ENCODE measurements at places on chromosomes 6 and 20.

DNA sequence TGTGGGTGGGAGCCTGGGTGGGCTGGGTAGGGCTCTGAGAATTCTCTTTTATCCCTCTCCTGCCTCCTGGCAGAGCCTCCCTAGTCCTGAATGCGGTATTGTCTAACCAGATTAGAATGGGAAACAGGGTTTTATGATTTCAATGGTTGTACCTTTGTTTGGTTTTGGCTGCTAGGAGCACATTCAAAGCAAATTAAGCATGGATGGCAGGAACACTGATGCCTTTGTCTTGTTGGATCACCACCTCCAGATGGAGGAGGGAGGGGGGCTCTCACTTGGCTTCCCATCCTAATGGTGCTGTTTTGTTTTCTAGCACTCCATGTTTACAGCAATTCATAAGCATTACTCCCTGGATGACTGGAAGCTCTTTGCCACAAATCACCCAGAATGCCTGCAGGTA is 11.6 kb downstream of the GMPR start:
- DNase-seq: no peak

GRCh38 chr6:1381481-1382330 is 7.7 kb upstream of the FOXF2 start:
- peak; percentile 56 for DNase-seq

GRCh38 chr6:11380969-11381744 is 148.7 kb upstream of the NEDD9 start:
- no peak for DNase-seq

GRCh38 chr20:4161401-4162251 is 146.3 kb upstream of the RNF24 start:
- DNase-seq: no peak

DNA sequence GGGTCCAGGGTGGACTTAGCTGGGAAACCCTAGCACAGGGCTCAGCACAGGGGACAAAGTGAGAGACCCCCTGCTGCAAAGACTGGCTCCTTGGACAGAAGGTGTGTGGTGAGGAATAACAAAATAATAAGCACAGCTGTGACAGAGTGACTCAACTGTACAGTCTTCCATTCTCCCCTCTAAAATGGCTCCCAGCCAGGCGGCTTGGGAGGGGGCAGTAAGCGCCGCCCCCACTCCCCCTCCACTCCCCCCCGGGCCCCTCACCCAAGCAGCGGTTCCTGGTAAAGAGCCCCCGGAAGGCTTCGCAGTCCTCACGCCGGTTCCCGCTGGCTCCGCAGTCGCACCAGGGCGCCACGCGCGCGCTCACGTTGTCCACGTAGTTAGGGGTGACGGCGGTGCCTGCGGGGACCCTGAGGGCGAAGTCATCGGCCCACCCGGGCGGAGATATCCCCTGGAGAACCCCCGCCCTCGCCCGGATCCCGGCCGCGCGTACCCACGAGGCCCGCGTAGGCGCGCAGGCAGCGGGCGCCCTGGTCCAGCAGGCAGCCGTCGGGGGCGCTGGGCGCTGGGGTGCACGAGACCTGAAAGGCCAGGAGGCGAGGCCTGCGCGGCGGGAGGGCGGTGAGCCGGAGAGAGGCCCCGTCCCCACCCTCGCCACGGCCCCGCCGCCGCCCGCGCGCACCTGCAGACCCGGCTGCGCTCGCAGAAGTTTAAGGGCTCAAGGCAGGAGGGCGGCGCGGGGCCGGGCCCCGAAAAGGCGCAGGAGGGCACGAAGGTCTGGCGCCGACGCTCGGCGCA is 2.7 kb downstream of the GFRA4 start:
- DNase-seq: no peak

GRCh38 chr6:168148231-168148849 is 69.3 kb upstream of the FRMD1 start:
- DNase-seq: no peak

- no peak for DNase-seq
Observed at GRCh38 chr6:108564178-108564577, 3.5 kb downstream of the FOXO3 start.

DNA sequence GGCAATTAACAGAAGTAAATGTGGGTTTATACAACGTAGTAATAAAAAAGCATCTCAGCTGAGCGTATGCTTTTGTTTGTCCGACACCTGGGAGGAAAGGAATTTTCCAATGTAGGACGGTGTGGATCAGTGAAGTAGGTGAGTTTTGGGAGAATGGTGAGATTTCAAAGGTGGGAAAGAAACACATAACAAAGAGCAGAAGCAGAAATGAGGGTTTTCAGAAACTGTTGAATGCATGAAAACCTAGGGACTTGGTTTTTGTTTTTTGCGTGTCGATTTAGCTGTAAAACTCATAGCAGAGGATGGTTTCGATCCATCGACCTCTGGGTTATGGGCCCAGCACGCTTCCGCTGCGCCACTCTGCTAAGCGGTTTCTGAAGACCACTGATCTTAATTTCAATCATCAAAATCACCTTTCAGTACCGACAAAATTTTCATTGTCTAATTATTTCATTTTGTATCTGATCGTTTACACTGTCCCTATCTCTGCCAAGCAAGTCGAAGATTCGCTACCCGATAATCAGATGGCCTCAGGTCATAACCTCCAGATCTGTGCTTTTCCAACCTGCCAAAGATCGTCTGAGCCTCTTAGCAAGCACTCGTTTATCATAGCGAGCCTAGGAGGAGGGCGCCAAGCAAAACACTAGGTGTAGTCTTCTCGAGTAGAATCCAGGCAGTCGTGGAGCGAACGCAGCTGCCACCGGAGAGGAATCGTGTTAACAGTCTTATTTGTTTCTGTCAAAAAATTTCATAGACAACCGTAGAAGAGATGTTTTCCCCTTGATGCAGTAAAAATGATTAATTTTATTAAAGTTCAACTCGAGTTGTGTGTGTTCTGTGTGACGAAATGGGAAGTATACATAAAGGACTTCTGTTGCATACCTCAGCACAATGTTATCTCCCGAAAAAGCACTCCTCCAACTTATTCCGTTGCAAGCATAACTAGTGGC is 20.9 kb upstream of the POM121L2 start:
- DNase-seq: peak; percentile 77

DNA sequence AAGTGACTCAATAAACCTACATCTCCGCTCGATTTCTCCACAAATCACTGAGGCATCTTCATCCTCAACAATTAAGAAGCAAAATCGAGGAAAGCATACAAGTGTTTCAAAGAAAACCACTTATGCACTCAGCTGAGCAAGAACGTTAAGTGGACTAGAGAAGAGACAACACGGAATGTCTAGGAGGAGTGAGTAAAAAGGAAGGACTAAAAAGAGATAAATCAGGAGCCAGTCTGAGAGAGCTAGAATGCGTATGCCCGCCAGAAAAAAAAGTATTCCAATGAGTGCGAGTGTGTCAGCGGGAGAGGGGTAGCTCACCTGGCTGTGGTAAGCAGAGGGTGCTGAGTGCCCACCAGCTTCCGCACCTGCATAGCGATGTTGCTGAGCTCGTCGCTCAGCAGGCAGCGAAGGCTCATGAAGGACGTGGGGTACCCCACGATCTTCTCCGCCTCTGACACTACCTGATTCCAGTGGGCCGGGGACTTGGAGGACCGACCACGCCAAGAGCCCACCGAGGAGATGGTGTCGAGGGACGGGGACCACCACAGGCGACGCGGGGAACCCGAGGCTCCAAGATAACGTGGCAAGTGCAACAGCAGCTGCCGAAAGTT is 587 bp downstream of the PDSS2 start:
- peak; percentile 70 for DNase-seq

DNA sequence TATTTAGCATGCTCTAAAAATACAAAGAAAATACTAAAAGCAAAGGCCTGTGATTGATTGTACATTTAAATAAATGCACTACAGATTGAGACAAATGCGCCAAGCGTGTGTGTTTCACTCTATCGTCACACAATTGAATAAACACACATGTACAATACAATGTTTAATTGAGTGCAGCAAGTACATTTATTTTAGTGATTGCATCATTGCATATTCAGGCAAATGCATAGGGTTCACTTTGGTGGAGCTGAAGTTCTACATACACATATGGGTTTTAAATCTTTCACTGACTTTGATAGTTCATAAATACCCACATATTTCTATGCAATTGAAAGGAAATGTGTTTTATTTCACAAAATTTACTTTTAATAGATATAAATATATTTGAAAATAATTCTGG is 750.6 kb upstream of the MMS22L start:
- DNase-seq: no peak

GRCh38 chr6:159996087-159996622 is 27.3 kb downstream of the IGF2R start:
- DNase-seq: no peak

GRCh38 chr20:24134284-24134683 is 145.7 kb upstream of the GGTLC1 start:
- DNase-seq: no peak

DNA sequence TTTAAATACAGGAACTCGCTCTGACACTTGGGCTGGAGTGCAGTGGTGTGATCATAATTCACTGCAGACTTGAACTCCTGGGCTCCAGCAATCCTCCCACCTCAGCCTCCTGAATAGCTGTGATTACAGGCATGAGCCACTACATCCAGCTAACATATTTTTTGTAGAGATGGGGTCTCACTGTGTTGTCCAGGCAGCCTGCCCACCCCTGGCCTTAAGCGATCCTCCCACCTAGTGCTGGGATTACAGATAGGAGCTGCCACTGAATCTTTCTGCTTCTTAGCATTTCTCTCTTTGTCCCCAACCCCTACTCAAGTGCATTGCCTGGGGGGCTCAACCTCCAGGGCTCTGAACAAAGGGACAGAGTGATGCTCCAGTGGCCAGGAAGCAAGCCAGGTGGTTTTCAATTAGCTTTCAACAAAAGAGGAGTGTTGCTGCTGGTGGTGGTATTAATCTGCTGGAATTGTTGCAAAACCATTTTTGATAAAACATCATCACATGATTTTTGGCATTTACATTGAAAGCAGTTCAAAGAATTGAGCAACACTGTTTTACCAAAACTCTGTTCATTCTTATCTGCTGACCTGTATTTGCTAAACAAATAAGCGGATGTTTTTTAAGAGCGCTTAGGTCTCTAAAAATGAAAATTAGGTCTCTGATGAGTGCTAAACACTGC is 40.4 kb upstream of the BPIFA2 start:
- DNase-seq: no peak

- DNase-seq: no peak
Observed at GRCh38 chr6:111764238-111765175, 108.7 kb downstream of the FYN start.

DNA sequence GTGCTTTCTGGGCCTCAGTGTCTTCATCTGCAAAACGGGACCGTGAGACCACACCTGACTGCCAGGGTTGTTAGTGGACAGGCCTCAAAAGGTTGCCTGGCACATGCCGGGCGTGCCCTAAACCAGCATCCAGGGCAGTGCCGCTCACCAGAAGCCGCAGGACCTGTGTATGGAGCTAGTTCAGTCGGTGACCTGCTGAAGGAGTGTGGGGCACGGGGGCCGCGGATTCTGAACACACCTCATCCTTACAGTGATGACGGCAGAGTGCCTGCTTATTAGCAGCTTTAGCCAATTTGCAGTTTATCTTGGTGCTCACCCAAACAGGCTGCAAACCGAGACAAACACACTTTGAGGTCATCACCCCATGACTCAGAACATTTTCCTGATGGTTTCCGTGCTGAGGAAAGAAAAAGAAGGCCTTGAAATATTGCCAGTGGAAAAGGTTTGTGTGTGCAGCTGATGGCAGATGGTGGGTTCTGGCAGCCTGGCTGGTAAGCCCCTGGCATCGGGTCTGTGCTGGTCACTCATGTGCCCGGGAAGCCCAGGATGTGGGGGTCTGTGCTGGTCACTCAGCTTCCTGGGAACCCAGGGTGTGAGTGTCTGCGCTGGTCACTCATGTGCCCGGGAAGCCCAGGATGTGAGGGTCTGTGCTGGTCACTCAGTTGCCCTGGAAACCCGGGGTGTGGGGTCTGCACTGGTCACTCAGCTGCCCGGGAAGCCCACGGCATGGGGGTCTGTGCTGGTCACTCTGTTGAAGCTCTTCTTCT is 153.8 kb downstream of the ERMARD start:
- DNase-seq: no peak

GRCh38 chr6:127404133-127404532 is 55.1 kb downstream of the KIAA0408 start:
- DNase-seq: no peak

- no peak for DNase-seq
Observed at GRCh38 chr6:127255286-127255685, 11.4 kb upstream of the RNF146 start.

DNA sequence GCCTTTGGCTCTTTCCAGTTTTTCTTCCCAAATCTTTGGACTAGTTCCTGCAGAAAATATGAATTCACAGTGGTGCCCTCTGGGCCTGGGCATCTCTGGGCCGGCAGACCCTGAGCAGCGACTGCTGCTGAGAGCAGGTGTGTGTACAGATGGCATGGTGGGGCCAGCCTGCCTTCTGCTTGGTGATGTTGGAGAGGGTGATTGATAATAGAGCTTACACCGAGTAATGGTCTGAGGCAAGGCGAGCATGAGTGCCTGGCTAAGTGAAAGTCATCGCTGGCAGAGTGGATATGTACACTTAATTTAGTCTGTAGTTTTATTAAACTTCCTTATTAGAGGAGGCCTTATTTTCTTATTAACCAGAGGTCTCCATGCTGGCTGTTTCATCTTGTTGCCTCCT is 156.9 kb downstream of the CDKAL1 start:
- no peak for DNase-seq

DNA sequence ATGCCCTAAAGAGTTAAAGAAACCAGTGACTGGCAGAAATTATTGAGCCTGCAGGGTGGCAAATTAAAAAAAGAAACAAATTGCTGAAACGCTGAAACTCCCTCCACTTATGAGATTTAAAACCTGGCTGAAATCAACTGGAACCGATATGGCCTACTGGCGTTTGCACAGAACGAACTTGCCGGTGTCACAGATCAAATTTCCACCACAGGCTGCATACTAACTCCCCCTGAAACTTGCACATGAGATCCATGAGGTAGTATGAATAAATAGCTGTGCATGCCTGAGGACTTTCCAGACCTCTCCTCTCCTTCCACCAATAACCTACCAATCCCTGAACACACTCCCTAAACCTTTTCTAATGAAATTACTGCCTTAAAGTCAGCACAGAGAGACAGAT is 150.4 kb downstream of the RNGTT start:
- DNase-seq: no peak

- DNase-seq: no peak
Observed at GRCh38 chr20:6863798-6864201, 96.3 kb downstream of the BMP2 start.

DNA sequence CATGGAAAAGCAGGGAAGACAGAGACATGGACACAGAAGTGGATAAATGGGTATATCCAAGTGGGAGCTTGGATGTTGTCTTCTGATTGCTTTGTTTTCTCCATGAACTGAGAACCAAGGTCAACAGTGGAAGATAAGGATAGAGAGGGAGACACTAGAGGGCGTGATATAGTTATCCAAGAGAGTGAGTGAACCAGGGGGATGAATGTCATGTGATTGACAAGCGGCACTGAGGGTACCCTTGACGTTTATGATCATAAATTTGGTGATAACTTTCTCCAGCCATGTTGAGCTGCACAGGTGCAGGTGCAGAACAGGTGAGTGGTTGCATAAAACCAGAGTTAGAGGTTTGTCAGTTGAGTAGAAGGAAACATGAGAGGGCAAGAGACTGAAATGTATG is 20.7 kb downstream of the EBF4 start:
- DNase-seq: no peak
